Activated T-cell treated with anti-CD3 and anti-CD28 coated beads for 1 hour (primary cell): ENCODE measurements at places on chromosomes 4 and X.

DNA sequence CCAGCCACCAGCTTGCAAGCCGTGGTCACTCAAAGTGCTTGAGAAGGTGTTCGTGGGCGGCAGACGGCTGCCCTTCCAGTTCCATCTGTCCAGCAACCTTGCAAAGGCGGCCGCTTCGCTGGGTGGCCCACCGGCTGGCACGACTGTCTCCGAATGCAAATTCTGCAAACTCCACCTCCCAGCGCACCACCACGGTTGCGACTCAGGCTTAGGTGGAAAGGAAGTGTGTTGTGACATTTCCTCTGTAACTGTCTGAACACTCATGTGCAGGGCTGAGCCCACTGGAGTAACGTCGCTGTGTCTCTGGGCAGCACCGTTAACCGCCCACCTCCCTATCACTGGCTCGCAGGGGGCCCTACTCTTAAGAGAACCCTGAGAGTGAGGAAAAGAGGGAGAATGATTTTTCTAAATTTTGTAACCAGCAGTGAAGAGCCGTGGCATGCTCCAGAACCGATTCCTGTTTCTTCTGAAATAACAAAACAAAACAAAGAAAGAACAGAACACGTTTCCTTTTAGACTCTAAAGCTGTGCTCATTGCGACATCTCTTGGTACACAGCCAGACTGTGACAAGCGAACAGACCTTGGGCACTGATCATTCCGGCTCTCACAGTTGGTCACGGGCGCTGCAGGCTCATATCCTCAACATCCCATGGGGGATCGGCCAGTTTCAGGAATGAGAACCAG, at the start of gene P2RY8:
Gene P2RY8 (minus strand): TSS at position 155 of the 685 bp plus-strand sequence. CDS start 70,627 bp downstream, outside the sequence.
- DNase-seq = peak; percentile 65

GRCh38 chrX:101659601-101660063, at the start of gene ARMCX2:
ARMCX2 (minus strand) TSS chrX:101659850; CDS start chrX:101657588, 2,262 bp downstream.
- no peak for DNase-seq

DNA sequence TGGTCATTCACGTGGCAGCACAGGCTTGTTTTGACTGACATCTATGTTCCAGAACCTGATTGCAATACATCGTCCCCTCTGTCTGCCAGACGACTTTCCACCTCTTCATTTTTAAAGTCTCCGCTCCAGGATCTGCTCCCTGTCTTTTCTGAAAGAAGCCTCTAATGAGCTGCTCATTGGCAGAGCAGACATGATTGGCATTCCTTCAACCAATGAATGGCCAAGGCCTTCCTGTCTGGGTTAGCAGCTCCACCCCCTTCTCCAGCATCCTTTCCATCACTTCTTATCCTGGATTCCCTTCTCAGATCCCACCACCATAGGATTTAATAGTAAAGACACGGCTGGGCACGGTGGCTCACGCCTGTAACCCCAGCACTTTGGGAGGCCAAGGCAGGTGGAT, 202.7 kb upstream of the KLF3 start:
- DNase-seq = no peak

DNA sequence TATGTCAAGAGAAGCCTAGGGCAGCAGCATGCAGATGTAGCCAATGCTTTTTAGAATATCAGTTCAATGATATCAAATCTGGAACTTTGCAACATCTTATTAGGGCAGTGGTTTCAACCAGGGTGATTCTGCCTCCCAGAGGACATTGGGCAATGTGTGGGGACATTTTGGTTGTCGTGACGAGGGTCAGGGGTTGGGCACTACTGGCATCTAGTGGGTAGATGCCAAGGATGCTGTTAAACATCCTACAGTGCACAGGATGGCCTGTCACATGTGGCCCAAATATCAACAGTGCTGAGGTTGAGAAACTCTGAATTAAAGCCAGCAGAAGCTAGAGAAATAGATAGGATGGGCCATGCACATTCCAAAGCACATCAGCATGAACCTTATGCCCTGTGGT, 152.3 kb downstream of the AMELX start:
- no peak for DNase-seq

- no peak for DNase-seq
These were observed 77.7 kb upstream of the DHX15 start for GRCh38 chr4:24662056-24662455.

- peak; percentile 60 for DNase-seq
These were observed at the start of gene ARAP2 for GRCh38 chr4:36244257-36245082. ARAP2 (minus strand) TSS chr4:36244514; CDS start chr4:36229486, 15,028 bp downstream.

DNA sequence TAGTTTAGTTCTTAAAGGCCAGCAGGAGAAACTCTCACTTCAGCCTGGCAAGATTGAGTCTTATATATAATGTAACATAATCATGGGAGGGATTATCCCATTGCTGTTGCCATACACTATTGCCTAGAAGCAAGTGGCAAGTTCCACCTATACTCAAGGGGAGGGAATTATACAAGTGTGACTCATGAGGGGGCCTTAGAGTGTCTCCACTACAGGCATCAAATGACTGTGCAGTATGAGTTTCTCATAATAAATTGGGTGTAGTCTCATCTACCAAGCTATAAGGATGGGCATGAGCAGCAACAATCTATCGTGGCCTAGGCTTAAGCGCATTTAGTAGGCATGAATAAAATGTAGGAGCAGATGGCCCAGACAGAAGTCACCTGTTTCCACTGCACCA, 89.1 kb upstream of the C1GALT1C1 start:
- no peak for DNase-seq

GRCh38 chrX:23637187-23637586, 30.1 kb upstream of the PRDX4 start:
- DNase-seq = no peak

- DNase-seq = no peak
These were observed 218.9 kb downstream of the ASMT start for GRCh38 chrX:1833656-1834360.

DNA sequence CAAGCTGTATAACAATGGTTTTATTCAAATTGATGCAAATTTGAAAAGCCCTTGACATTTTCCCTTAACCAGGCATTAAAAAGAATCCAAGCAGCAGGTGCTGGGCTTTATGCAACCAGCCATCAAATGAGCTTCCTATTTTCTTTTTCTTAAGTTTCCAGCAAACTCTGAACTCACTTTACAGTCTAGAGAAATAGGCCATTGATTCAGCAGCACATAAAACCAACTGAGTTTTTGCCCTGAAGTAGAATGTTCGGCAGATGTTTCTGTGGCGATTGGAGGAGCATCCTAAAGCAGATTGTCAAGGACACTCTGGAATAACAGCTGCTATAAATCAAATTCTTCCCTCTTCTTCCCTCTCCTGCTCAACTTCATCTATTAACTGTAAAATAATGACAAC, 582.8 kb upstream of the CPEB2 start:
- DNase-seq = no peak

DNA sequence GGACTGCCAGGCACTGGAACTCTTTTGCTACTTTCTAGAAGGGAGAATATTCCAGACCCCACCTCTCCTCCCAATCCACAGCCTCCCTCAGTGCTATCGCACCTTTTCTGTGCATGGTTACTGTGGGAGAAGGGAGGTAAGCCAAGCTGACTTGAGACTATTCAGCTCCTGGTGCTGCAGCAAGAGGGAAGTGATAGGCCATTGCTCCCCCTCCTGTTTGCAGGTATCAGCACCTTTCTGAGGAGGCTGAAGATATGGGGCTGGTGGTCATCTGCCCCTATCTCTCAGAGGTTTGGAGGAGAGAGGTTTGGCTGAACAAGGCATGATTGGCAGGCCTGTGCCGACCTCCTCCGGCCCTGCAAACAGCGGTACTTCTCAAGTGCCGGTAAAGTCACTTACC, 103.3 kb upstream of the GATB start:
- DNase-seq = no peak

DNA sequence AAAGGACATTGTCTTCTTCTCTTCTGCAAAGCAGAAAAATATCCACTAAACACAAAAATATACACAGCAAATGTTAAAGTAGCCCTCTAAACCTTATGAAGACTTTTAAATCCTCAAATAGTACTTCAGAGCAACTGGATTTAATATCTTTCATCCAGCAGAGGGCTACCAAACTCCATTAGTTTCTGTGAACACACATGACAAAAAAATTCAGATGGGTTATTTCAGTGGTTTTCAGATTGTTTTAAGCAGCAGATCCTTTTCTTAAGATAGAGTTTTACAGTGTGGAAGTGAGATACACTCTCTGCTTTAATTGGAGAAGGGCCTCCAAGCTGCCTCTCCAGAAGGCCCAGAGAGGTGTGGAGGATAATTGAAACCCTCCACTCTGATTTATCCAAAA, 56.7 kb downstream of the ANK2 start:
- DNase-seq = no peak

DNA sequence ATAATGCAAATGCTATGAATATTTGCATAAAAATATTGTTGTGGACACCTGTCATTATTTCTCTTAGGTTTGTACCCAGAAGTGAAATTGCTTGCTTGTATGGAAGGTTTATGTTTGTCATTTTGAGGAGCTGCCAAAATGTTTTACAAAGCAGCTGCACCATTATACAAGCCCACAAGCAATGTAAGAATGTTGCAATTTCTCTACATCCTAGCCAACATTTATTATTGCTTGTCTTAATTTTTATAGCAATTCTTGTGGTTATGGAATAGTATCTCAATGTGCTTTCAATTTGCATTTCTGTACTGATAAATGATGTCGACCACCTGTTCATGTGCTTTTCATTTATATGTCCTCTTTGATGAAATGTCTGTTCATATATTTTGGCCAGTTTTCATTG, 18.7 kb upstream of the RBMX start:
- no peak for DNase-seq

DNA sequence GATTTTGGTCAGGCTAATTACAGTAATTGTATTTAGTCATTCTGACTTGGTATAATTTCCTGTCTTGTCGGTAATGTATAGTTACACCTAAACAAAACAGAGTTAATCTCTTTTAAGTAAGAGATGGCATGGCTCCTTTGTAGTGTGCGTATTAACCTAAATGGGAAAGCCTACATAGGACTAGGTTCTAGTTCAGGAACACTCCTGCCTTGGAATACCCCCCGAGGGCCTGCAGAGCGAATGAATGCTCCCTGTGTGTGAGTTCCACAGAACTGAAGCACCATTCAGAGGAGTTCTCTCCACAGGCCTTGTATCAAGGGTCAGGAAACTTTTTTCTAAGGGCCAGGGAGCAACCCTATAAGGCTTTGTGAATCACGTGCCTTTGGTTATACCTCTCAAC, 44.9 kb upstream of the STIM2 start:
- DNase-seq = no peak

DNA sequence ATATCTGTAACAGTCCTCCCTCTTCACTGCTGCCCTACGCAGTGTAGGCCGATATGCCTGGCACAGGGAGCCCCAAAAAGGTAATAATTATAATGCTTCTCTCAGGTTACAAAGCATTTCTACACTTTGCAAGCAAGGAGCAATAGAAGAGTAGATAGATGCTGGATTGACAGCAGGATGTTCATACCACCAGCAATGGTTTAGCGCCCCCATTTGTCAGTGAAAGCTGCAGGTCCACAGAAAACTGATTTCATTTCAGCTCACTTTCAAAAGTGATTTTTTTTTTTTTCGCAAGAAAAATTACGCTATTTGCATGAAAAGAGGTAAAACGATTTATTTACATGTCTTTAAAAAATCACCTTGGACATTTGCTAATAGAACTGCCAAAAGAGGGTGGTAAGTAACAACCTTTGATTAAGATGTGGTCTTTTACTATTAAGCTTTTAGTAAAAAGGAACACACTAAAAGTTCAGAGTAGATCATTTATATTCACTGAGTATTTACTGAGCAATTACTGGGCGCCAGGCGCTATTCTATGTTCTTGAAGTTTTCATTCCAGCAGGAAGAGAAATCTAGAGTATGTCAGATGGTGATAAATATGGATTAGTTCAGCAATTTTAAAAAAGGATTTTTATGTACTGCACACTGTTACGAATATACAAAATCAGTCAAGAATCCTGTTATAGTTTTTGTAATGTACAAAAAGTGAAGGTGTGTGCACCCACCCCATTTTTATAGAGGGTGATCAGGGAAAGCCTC, 34.4 kb downstream of the HPF1 start:
- no peak for DNase-seq

DNA sequence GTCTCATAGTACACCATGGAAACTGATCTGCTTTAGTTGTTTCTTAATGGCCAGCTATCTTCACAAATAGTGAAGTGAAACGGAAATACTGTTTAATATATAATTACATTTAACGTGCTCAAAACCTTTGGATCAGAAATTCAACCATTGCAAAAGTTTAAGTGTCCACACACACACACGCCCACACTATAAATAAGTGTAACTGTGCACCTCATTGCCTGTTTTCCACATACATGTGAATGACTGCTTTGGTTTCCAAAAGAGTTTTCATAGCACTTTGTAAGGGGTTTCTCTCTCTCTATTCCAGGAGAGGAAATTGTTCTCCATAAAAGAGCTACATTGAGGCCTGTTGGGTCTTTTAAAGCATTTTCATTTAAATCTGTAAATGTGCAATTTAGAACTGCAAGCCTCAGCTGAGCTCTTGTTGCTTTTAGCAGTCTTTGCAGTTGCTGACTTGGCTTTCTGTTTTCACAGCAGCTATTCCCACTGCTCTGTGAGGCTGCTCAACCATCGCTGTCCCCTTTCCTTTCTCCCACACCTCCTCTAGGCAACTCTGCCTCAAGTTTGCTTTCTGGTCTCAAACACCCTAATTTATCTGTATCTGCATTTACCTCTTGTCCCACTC, 94.5 kb downstream of the RAPGEF2 start:
- no peak for DNase-seq

DNA sequence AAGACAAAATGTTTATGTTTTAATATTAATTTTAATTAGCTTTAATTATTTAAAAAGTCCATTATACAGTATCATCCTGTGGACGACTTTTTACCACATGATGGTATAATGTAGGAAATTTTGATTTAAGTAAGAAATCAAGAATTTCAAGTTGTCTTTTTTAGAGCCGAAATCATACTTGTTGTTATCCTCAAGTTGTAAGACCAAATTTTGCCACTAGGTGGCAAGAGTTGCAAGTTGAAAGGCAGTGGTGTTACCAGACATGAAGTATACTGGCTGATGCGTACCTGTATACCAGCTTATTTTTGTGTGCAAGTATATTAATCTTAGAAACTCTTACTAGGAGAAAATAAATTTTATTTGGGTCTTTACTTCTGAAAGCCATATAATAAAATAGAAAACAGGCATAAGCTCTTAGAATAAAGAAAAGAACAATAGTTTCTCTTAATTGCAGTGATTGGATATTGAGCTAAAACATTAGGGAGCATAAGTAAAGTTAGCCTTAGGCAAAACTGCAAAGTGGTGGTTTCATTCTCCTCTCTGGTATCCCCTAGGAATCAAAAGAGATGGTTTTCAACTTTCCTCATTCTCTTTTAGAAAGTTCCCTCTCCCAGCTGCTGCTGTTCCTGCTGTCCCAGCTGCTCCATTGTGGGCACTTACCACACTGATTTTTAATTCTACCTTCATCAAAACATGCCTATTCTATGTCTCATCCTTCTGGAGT, 118.0 kb upstream of the WDFY3 start:
- no peak for DNase-seq

- DNase-seq = no peak
These were observed 19.4 kb downstream of the TET2 start for GRCh38 chr4:105166066-105166465.

- no peak for DNase-seq
These were observed 739.7 kb downstream of the CENPC start for GRCh38 chr4:66805582-66805981.
